ENCODE measurements at places on chromosomes 3 and 15.

GRCh38 chr3:183262875-183263378 lies 9.9 kb downstream of the B3GNT5 start:
- DNase-seq: no peak

DNA sequence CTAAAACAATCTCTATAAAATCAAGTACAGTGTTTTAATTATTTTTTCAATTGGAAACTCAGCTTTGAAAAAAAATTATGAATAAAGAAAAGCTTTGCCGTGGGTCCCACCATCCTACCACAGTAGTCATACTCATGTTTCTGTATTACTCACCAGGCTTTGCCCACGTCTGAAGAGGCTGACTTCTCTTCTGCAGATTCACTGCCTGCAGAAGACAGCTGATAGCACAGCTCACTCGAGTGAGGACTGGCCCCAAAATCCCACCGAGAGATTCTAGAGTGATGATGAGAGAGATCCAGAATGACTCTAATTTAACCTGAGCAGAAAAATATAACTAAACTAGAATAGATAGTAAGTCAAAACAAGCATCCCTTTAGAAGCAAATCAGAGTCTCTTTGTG lies 11.9 kb downstream of the C2CD4B start:
- DNase-seq: no peak

- DNase-seq: no peak
These were observed 596 bp upstream of the LIMD1 start for GRCh38 chr3:45593708-45594601.

GRCh38 chr3:151367448-151367847 lies 17.1 kb downstream of the P2RY12 start:
- DNase-seq: no peak

GRCh38 chr15:53746101-53746500 lies 13.4 kb downstream of the WDR72 start:
- no peak for DNase-seq

GRCh38 chr3:189809583-189809982 lies 178.4 kb downstream of the TP63 start:
- DNase-seq: no peak
